ENCODE measurements at places on chromosomes 11 and 22. TPM values are rescaled to one million over a fixed set of nuclear protein-coding genes. Genes with fewer than 3 reads are reported as not detected.

The RRP7A gene
- total RNA-seq: 24.2 TPM

The IGSF9B gene
- total RNA-seq: 0.02 TPM

The SLC25A22 gene
- 26.5 TPM for total RNA-seq

The TMEM191B gene
- total RNA-seq: not detected

The KRTAP5-2 gene
- not detected for total RNA-seq

The UPK3A gene
- not detected for total RNA-seq

The LINC01488 gene
- not detected for total RNA-seq

The CYP2D6 gene
- not detected for total RNA-seq

The OR52N4 gene
- not detected for total RNA-seq

The TMPRSS4 gene
- not detected for total RNA-seq

The ANGPTL5 gene
- total RNA-seq: not detected

The RHOD gene
- 2.6 TPM for total RNA-seq

The FAM83F gene
- not detected for total RNA-seq

The ANO5 gene
- not detected for total RNA-seq

The BDNF gene
- 46.9 TPM for total RNA-seq

The WNT11 gene
- 3.1 TPM for total RNA-seq

The VPREB3 gene
- not detected for total RNA-seq

The GALNT18 gene
- 0.64 TPM for total RNA-seq

The SLC6A5 gene
- total RNA-seq: not detected

The CDHR5 gene
- total RNA-seq: not detected

The IGLL1 gene
- total RNA-seq: not detected

The CCDC87 gene
- 0.17 TPM for total RNA-seq

The MCHR1 gene
- total RNA-seq: 0.07 TPM

The WT1 gene
- total RNA-seq: 4.6 TPM

The OR52I2 gene
- total RNA-seq: not detected

The ROBO4 gene
- 0.99 TPM for total RNA-seq

The CAPN5 gene
- 13.1 TPM for total RNA-seq

The CTTN gene
- total RNA-seq: 127 TPM

The APIP gene
- total RNA-seq: 82.5 TPM

The TEX54 gene
- not detected for total RNA-seq

The RANGAP1 gene
- total RNA-seq: 60.4 TPM

The GNAZ gene
- 0.47 TPM for total RNA-seq

The HORMAD2 gene
- not detected for total RNA-seq

The RTN4R gene
- total RNA-seq: 2.4 TPM

The KCNQ1 gene
- total RNA-seq: not detected

The HOATZ gene
- not detected for total RNA-seq

The CBL gene
- total RNA-seq: 9.0 TPM

The KRTAP5-1 gene
- total RNA-seq: not detected

The ZMAT5 gene
- total RNA-seq: 19.4 TPM

The JHY gene
- 6.8 TPM for total RNA-seq

The TRMT2A gene
- 21.0 TPM for total RNA-seq

The APOA1 gene
- total RNA-seq: not detected

The CLP1 gene
- 18.4 TPM for total RNA-seq

The MCM5 gene
- 88.6 TPM for total RNA-seq

The OR52E8 gene
- total RNA-seq: not detected

The OR51B4 gene
- not detected for total RNA-seq
